ENCODE measurements at places on chromosomes 12 and 14.

- no peak for DNase-seq
Observed at GRCh38 chr14:44446965-44447364, 60.1 kb downstream of the FSCB start.

- DNase-seq, result no peak
Observed at GRCh38 chr14:93183596-93184317, 940 bp downstream of the MOAP1 start.

DNA sequence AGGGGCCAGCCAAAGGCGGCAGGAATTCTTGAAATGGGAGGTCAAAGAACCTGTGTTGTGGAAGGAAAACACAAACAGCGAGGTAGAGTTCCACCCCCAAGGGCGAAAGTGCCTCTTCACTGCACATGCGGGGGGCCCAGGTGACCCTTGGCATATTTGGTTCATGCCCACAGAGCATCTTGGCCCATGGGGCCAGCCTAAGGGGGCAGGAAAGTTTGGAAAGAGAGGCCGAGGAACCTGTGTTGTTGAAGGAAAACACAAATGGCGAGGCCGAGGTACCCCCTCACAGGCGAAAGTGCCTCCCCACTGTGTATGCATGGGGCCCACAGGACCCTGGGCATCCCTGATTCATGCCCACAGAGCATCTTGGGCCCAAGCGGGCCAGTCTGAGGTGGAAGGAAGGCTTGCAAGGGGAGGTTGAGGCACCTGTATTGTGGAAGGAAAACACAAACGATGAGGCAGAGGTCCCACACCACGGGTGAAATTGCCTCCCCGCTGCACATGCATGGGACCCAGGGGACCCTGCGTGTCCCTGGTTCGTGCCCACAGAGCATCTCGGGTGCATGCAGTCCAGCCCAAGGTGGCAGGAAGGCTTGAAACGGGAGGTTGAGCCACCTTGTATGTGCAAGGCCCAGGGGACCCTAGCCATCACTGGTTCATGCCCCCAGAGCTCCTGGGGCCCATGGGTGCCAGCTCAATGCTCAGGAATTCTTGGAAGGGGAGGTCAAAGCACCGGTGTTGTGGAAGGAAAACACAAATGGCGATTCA lies 384.1 kb downstream of the ALG10 start:
- peak; percentile 1 for DNase-seq

GRCh38 chr12:103884316-103884715 lies 43.3 kb upstream of the NT5DC3 start:
- peak; percentile 16 for DNase-seq

DNA sequence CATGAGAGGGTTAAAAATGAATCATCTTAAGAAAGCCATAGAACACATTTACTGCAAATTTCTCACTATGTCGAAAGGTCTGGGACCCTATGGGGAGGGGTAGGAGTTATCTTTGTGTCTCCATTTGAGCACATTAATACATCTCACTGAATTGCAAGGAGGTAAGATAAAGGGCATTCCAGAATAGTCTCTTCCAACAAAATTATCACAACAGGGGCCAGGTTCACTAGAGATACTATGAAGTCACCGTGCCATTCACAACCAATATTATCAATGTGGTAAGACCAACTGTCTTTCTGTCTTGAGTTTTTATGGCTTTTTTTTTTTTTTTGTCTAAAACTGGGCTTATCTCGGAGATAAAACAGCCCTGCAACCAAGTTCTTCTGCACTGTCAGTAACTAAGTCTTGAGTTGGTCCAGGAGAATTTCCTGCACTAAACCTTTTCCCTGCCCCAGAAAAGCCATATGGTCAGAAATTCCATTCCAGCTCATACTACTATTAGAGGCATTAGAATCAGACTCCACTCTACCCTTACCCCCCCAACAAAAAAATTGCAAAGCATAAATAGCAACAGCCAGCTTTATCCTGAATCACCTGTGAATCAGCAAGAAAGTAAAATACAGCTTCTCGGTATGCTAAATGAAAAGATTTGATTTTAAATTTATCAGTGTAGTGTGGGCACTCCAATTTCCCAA lies 79.7 kb downstream of the PTPRR start:
- DNase-seq, result no peak

DNA sequence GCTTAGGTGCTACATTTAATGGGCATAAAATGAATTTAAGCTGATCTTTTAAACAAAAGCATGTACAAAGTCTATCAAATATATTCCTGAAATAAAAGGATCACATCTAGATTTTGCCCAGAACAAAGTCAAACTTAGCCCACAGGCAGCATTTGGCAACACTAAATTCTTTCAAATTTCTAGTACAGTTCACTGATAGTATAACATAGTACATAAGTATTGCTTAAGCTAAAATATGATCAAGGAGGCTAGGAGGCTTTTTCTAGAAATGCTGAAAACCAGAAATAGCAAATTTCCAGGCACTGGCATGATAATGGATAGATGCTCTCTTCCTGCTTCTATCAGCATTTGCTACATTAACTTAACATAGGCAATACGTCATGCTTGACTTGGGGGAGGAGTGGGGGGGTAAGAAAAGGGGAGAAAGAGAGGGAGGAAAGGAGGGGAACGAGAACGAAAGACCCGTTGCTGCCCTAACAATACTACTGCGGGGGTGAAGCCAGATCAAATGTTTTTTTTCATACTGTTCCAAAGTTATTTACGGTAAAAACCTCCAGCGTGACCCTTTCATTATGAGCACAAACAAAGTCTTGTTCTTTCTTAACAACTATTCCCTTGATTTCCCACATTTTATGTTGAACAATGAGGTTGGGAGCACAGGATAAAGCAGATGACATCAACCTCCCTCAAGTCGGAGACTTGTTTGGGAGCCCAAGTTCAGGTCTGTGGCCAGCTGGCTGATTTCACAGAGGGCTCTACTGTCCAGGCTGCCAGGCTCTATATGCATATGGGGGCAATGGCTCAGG lies 10.6 kb downstream of the TMED10 start:
- DNase-seq, result no peak

DNA sequence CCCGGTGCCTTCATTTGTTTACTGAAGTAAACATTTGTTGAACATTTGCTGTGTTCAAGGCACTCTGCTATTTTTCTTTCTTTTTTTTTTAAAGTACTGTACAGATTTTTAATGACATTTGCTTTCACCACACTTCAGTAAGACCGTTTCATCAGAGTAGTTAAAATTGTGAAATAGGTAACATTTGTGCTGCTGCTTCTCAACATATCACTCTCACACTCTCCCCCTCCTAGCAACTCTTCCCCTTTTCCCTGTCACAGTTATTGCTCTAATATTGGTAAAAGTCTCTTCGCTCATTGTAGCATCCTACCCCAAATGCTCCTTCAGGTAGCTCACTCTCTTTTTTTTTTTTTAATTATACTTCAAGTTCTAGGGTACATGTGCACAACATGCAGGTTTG lies 49.6 kb downstream of the SRGAP1 start:
- no peak for DNase-seq

- no peak for DNase-seq
Observed at GRCh38 chr12:121033625-121034349, 5.3 kb downstream of the OASL start.

DNA sequence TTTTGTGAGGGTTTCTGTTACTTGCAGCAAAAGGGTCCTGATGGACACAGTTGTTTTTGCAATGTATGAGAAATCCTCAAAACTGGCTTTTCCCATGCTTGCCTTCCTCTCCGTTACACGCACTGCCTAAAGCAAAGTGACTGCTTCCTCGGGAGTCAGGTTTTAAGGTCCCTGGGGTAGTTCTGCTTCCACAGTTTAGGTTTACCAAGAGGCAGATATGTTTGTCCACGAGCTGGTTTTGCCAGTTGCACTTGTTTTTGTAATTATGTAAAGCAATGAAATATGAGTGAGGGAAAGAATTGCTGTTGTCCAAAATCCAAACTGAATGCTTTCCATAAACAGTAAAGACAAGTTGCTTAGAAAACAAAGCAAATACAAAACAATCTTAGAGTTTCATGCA lies 290.7 kb upstream of the AMIGO2 start:
- no peak for DNase-seq

- peak; percentile 22 for DNase-seq
Observed at GRCh38 chr14:51534610-51535011, 117.1 kb upstream of the FRMD6 start.

DNA sequence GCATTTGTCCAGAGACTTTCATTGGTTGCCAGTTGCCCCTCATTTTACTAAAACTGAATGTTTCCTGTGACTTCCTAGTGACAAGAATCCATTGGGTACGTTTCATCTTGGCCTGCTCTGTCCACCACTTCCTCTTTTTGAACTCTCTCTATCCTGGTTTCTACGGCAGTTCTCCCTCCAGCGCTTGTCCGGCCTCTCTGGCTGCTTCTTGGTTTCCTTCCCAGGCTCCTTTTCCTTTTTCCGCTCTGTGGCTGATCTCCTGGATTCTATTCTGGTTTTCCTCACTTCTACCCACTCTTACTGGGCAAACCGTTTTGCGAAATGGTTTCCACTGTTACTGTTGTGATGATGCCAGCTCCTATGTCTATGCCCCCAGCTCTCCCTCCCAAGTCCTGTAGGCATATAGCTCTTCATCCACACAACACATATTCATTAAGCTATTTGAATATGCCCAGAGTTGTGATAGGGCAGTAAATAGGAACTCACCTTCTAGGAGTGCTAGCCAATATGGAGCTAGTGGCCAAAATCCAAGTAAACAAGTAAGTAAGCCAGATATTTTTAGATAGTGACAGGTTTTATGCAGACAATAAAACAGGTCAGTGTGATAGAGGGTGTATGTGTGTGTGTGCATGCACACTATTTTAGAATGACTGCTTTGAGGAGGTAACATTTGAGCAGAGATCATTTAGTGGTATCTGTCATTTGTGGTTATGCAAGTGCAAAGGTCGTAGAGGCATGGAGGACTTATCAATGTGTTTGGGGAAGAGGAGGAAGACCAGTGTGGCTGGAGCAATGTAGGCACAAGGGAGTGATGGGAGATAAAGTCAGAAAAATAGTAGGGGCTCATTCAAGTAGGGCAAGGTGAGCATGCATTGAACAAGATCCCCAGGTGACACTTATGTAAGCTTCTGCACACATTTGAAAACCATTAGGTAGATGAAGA lies 27.9 kb upstream of the CTDSP2 start:
- DNase-seq, result no peak

DNA sequence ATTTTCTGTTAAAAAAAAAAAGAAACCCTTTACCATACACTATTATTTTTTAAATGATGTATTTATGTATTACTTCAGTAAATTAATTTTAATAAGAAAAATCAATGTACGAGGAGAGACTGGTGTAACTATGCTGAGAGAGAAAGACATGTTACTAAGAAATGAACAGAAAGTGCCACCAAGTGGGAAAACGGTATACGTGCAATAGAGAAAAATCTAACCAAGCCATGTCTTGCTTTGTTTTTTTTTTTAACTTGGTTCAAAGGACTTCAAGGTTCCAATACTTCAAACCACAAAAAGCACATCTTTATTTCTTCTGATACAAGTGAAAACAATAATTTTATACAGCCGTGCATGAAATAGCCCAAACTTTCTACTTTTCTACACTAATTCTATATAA lies 22.9 kb downstream of the NDUFA12 start:
- DNase-seq, result no peak

DNA sequence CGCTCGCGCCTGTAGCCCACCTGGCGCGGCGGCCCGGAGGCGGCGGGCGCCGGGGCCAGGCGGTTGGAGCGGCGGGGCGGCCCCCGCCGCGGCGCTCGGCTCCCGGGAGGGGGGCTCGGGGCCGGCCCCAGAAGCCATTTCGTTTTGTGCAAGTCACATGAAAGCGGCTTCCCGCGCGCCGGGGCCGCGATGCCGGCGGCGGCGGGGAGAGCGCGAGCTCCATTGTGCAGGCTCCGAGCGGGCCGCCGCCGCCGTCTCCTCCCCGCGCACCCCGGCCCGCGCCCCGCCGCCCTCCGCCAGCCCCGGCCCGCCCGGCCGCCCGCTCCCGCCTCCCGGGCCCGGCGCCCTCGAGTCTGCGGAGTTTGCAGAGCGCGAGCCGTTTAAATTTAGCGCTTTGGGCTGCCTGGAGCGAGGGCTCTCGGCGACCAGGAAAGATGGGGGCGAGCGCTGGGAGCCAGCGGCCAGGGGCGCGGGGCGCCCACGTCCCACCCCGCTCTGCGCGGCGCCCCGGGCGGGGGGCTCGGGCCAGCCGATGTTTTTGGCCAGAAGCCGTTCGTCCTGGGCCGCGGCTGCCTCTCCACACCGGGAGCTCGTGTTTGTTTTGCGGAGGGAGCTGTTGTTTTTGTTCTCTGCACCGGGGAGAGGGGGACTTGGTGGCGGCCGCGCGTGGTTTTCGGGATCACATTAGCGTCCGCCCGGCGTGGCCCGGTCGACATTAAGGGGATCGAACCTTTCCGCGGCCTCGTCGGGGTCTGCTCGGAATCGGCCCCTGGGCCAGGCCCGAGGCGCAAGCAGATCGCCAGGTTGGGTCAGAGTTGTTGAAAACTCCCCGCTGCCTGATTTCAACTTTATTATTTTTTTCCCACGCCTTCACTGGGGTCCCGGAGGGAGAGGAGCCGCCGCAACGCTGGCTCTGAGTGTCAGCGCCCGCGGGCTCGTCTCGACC lies 982 bp downstream of the BCL7A start:
- DNase-seq, result peak; percentile 52

DNA sequence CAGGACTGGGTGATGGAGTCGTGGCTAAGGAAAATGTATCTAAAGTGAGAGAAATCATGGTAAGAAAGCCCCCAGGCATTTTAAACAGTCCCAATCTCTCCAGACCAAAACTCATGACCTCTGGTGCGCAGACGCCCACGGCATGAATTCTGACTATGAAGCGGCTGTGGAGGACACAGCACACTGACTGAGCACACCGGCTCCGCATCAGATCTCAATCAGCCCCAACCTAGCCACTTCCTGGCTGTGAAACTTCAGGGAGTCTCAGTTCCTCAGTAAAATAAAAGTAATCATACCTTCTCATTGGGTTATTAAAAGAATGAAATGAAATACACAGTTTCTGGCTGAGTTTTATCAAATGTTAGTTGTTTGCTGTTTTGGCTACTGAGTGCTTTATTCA lies 38.7 kb downstream of the SETD3 start:
- no peak for DNase-seq

DNA sequence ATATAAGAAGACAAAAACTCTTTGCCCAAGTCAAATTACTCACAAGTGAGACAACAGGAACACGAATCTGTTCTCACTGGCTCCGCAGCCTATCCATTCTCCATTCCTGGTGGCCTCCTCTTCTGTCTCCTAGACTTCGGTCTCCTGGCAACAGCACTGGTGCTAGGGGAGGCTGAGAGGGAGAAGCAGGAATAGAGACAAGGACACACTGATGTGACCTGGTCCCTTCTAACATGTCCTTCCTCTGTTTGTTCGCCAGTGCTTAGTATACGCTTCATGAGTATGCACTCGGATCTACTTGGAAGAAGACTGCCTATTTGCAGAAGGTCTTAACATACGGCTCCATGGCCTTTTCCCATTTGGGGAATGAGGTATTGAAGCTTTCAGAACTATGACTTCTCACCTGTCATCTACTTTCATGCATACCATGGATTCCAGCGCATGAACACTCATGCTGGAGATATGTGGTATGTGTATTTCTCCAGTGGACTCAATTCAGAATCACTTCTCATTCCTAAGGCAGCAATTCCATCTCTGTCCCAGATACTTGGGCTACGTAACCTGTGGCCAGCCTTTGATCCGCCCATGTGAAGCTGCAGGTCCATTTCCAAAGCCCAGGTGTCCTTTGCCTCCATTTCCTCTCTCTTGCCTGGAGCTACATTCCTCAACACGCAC lies 33.9 kb downstream of the BHLHE41 start:
- DNase-seq, result no peak

All from BE2C (cell line).